Astrocyte (in vitro differentiated cells and primary cell): ENCODE measurements at places on chromosomes 13 and 19. TPM values are rescaled to one million over a fixed set of nuclear protein-coding genes. Genes with fewer than 3 reads are reported as not detected.

Gene IFNL3
- not detected in 2 replicates for total RNA-seq

Gene UBE2L5
- total RNA-seq: not detected in 2 replicates

Gene HSD17B14
- 8.2 and 9.7 TPM in 2 replicates for total RNA-seq

Gene PLPPR3
- total RNA-seq: 29.2 and 36.5 TPM in 2 replicates

Gene COL5A3
- 22.2 and 28.0 TPM in 2 replicates for total RNA-seq

Gene ADGRE1
- total RNA-seq: not detected in 2 replicates

Gene AKAP8L
- 101 and 105 TPM in 2 replicates for total RNA-seq

Gene CYP2F1
- total RNA-seq: not detected in 2 replicates

Gene SLAIN1
- total RNA-seq: 2.6 and 3.4 TPM in 2 replicates

Gene SUPT20H
- 80.8 and 87.7 TPM in 2 replicates for total RNA-seq

Gene PSG5
- total RNA-seq: 0.65 and 0.86 TPM in 2 replicates

Gene RELB
- 12.8 and 14.0 TPM in 2 replicates for total RNA-seq
